CD4-positive, alpha-beta T cell treated with Interleukin-15 for 4 hours (primary cell): ENCODE measurements at places on chromosomes 12 and 14.

GRCh38 chr12:28585146-28585545 lies 394.9 kb downstream of the CCDC91 start:
- no peak for DNase-seq

GRCh38 chr14:49691031-49691430 lies 1.9 kb upstream of the KLHDC1 start:
- DNase-seq: no peak

DNA sequence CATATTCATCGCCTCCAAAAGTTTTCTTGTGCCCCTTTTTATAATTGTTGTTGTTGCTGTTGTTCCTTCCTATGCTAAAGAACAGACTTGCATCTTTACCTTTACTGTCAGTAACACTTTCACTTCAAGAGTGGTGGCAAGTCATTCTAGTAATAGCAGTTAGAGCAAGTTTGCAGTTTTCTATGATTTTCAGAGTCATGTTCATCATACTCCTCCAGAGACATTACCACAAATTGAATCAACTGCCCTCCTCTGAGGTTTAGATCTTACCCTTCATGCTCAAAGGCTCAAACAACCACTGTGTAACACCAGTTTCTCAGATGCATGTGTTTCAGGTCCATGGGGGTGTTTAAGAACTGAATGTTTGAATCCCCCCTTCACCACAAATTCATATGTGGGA lies 763.4 kb downstream of the LRFN5 start:
- no peak for DNase-seq

DNA sequence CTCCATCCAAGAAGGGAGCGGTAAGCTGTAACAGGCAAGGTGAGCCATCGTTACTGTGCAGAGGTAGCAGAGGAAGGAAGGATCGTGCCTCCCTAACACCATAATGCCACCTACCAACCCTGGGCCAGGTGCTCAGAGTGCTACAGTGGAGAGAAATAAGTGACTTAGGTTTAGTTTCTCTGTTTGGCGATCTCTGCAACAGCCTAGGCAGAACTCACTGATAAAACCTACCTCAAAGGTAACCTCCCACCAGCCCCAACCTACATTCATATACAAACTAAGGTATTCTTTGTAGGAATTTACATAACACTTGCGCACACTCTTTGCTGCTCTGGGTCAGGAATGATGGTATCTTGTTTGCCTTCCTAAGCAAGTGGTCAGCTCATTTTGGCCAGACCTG lies 93.4 kb upstream of the TMEM132D start:
- DNase-seq: no peak

- no peak for DNase-seq
Measured at GRCh38 chr12:46377678-46378077, 5.1 kb upstream of the SLC38A2 start.

DNA sequence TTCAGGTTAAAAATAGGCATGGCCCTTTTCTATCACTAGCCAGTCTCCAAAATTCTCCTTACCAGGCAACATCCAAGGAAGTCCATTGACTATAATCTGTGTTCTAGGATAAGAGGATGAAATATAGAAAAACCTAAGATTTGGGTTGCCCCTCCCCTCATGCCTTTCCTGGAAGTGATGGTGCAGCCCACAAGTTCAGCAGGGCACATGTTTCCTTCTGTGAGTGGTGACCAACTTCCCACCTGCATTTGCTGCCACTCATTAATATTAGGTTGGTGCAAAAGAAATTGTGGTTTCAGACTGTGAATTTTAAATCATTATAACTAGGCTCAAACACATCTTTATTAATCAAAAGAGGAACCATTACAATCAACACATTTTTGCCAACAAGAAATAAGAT lies 250.5 kb upstream of the FKBP4 start:
- no peak for DNase-seq

DNA sequence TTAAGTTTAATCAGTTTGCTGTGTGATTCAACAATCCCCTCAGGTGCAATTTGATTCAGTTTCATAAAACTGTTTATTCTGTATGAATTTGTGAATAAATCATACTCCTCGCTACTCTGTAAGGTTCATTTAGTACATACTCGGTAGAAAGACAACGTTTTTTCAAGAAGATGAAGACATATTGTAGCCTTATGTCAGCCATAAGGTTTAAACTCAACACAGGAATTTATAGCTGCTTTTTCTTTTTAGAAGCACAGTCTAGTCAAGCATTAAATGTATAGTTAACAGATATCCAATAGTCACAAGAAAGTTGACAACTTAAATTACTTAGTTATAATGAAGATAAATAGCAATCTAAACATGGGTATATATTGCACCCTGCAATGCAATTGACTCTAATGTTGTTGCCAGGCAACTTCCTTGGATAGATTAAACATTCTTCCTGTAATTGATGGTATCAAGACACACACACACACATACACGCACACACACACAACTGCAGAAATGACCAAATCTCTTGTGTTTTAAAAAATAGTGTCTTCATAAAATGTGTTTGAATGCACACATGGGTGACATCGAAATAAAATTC lies 151.5 kb upstream of the MGAT4C start:
- no peak for DNase-seq

GRCh38 chr12:95788637-95789036 lies 1.9 kb downstream of the NTN4 start:
- no peak for DNase-seq
